Stimulated activated CD8-positive, alpha-beta memory T cell treated with anti-CD3 and anti-CD28 coated beads, Interleukin-2, amount 100 ng/mL, for 1 hour (primary cell): ENCODE measurements at places on chromosomes 7 and 10.

DNA sequence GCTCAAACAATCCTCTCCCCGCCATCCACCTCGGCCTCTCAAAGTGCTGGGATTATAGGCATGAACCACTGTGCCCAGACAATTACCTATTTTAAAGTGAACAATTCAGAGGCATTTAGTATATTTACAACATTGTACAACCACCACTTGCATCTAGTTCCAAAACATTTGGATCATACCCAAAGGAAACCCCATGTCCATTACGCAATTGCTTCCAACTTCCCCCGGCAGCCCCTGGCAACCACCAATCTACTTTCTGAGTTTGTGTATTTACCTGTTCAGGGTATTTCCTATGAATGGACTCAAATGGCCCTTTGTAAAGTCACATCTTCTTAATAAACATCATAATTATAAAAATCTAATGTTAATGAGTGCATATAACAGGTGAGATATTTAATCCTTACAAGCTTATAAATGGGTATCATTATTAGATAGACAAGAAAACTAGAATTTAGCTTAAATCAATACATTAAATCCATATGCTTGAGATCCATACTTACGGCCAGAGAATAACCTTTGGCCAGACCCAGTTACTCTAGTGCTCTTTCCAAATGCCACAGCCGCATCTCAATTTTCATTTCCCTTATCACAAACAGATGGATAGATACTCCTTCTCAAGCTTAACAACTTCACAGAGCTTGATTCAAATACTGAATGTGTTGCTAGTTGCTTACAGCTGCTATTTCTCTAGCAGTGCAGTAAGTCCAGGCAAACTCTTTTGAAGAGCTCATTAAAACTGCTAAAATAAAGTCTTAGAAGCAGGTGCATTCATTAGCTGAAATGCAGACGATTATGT is 133.4 kb upstream of the MKLN1 start:
- DNase-seq = no peak

- no peak for DNase-seq
Measured at GRCh38 chr10:70088308-70088698, 35.7 kb downstream of the MACROH2A2 start.

DNA sequence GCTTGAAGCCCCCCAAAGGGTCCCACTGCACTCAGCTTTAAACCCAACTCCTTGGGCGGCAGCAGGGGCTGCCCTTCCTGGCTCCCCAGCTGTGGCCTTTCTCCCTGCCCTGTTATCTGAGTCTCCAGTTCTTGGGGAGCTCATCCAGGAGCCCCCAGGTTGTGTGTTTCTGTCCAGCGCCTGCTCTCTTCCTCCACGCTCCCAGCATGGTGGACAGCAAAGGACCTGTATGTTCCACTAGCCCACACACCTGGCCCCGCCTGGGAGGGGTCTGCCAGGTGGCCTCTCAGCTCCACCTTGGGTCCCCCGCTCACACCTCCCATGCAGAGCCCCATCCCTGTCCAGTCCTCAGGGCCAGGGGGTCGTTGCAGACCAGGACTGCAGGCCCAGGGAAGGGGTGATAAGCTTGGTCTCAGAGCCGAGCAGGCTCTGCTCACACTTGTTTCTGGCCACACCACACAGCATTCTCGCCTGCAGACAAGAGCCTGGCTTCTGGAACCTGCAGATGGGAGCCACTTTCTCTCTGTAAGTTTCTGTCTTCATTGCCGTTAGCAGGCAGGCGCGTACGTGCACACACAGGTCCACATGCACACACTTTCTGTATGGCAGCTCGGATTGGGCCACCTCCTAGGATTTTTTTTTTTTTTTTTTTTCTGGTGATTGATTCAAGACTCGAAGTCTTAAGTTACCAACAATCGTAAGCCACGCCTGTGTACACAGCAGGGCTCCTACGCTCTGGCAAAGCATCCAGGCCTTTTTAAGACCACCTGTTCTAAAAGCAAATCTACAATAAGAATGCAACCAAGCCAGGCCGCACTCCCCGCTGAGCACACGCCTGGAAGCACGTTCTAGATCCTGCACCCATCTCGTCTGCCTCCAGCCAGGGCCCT is 104.6 kb downstream of the CYTH3 start:
- DNase-seq = no peak

DNA sequence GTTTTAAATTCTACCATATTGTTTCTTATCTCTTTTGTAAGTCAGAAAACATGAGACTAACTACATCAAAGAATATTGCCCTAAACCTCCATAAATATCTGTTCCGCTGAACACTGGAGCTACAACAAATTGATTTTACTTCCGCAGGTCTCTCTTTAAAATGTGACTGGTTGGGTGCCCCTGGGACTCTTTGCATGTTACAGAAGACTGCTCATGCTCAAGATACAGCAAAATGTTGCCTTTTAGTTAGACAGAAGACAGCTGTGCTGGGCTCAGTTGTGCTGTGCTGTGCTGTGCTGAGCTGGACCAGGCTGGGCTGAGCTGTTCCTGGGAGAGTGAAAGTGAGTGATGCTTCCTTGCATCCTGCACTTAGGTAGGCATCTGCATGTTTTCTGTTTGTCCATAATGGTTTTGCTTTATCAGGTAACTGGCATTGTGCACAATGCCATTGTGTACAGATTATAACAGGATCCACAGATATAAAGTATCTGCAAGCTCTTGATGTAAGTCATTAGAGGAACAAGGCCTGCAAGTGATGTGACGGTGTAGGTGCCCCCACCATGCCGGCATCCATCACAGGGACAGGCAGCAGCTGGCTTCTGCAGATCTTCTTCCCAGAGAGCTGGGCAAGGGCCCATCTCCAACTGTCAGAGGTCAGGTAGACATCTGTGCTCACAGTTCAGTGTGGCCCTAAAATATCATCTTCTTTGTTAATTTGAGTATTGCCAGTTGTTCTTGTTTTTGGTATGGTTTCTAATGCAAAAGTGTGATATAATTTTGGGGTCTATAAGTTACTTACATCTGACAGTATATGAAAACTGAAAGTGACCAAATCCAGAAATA is 972.5 kb upstream of the CELF2 start:
- no peak for DNase-seq

- DNase-seq = no peak
Measured at GRCh38 chr7:47625861-47626715, 44.2 kb upstream of the TNS3 start.

GRCh38 chr7:36790311-36790787 is 66.1 kb upstream of the AOAH start:
- DNase-seq = no peak

- DNase-seq = no peak
Measured at GRCh38 chr7:81111358-81111757, 192.5 kb upstream of the SEMA3C start.

GRCh38 chr7:91137788-91138368 is 126.4 kb upstream of the FZD1 start:
- DNase-seq = no peak
